ENCODE measurements at places on chromosomes 2 and 18.

DNA sequence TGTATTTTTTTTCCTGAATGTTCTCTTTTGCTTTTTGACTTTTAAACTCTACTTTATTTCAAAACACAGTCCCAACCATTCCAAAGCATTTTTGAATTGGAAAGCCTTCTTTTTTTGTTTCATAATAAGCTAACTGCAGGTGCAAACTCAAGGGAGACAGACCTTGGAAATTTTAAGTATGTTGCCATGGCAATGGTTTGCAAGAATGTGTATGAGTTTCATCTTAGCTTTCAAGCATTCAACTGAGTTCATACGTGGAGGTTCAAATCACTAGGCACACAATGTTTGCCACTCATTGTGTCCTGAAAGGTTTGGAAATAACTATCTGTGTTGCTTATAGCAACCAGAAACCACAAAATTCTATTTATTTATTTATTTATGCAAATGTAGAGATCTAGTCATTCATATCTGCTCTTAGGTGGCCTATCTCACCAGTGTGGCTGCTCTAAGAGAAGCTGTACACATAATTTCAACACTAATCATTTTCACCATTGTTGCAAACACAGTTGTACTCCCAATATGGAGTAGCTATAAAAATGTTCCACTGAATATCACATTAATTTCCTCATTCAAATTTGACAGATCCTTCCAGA lies 805.7 kb upstream of the FSHR start:
- no peak overlapping the region for H3K27ac ChIP-seq
- no peaks in the 10 kb centered on the region for H3K27me3 ChIP-seq
- H3K4me3 ChIP-seq = no peak overlapping the region
- no peaks in the 10 kb centered on the region for H3K4me1 ChIP-seq

DNA sequence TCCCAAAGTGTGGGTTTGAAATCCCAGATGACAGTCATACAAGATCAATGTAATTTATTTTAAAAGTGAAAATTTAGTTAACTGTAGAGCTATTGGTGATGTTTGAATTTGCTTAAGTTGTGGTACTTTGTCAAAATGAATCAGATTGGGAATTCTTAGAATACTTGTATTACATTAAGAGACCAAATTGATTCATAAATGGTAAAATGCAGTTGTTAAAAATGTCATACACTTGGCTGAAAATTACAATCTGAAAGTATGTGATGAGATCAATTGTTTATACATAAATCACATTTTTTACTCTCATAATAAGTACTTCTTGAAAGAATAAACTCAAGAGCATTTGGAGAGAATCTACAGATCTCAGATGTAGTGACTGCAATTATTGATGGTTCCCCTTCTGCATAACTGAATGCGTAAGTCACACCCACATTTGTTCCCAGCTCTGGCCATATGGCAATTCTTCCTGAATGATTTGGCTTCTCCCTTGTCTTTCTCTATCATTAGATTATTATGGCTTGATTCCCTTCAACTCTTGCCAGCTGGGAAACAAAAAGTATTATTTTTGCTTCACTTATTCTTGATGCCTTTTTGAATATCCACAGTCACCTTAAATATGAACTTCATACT lies 558.5 kb downstream of the CPS1 start:
- no peaks in the 10 kb centered on the region for H3K4me1 ChIP-seq
- no peak for DNase-seq
- no peak overlapping the region for H3K4me3 ChIP-seq
- no peaks in the 10 kb centered on the region for H3K27me3 ChIP-seq
- no peak overlapping the region for H3K27ac ChIP-seq

- H3K36me3 ChIP-seq = no peaks in the 10 kb centered on the region
- no peaks in the 10 kb centered on the region for H3K27me3 ChIP-seq
- DNase-seq = no peak
Observed at GRCh38 chr2:239737144-239737463, 288.0 kb downstream of the NDUFA10 start.

DNA sequence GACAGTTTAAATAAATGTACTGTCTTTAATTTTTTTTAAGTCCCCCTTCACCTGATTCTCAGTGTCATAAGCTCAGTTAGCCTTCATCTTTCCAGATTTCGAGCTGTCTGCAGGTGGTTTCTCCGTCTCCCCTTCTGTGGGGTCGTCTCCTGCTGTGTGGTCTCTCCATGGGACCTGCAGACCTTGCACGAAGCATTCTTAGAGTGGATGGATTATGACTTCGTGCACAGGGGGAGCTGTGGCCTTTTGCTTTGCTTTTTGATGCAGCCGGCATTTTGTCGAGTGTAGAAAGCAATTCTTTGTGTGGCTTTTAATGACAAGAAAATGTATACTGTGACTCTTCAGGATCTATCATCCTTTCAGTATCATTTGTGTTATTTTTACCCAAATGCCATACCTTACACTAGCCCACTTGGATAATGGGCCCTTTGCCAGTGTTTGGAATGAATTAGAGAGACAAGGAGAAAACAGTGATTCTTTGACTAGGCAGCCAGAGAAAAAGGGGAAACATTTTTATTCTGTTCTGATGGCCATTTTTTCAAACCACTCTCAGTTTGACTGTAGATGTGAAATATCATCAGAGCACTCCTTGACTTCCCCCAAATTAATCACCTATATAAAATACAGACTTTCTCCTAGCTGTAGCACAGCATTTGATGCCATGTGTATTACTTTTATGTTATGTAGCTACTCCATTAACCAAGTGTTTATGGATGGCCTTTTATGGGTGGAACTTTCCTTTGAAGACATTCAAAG lies 54.3 kb downstream of the ITGA6 start:
- no peak for DNase-seq
- H3K36me3 ChIP-seq = no peaks in the 10 kb centered on the region
- no peaks in the 10 kb centered on the region for H3K27me3 ChIP-seq
- no peaks in the 10 kb centered on the region for H3K4me1 ChIP-seq

GRCh38 chr2:217639481-217639880 lies 363.3 kb downstream of the TNS1 start:
- no peak for DNase-seq
- no peak overlapping the region for H3K27ac ChIP-seq
- H3K27me3 ChIP-seq = no peaks in the 10 kb centered on the region
- H3K4me3 ChIP-seq = no peak overlapping the region
- H3K36me3 ChIP-seq = no peaks in the 10 kb centered on the region

- H3K27ac ChIP-seq = peak overlapping the region; percentile 93
- DNase-seq = peak; percentile 55
- peaks cover 91% of the 10 kb centered on the region for H3K4me1 ChIP-seq
- peak overlapping the region; percentile 56 for H3K4me3 ChIP-seq
Observed at GRCh38 chr2:54569745-54570301, 113.7 kb downstream of the SPTBN1 start.

GRCh38 chr18:11336241-11336640 lies 186.9 kb upstream of the PIEZO2 start:
- no peaks in the 10 kb centered on the region for H3K4me1 ChIP-seq
- DNase-seq = no peak
- no peaks in the 10 kb centered on the region for H3K27me3 ChIP-seq
- H3K27ac ChIP-seq = no peak overlapping the region
- H3K36me3 ChIP-seq = no peaks in the 10 kb centered on the region

DNA sequence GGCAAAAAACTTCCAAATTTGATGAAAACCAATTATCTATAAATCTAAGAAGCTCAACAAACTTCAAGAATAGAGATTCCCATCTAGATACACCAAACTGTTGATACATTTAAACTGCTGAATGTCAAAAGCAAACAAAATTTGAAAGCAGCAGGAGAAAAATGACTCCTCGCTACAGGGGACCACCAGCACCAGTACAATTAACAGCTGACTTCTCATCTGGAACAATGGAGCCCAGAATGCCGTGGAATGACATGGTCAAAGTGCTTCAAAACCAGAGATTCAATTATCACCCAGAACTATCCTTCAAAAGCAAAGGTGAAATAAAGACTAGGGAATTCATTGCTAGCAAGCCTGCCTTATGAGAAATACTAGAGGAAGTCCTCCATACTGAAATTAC lies 11.6 kb downstream of the SRSF7 start:
- no peaks in the 10 kb centered on the region for H3K27me3 ChIP-seq
- no peaks in the 10 kb centered on the region for H3K4me1 ChIP-seq
- no peak overlapping the region for H3K4me3 ChIP-seq
- no peak overlapping the region for H3K27ac ChIP-seq

- H3K27me3 ChIP-seq = no peaks in the 10 kb centered on the region
- no peaks in the 10 kb centered on the region for H3K4me1 ChIP-seq
- no peak overlapping the region for H3K4me3 ChIP-seq
- no peaks in the 10 kb centered on the region for H3K36me3 ChIP-seq
Observed at GRCh38 chr2:8259106-8259840, 422.6 kb upstream of the ID2 start.

GRCh38 chr2:167550448-167550847 lies 662.2 kb downstream of the XIRP2 start:
- H3K27me3 ChIP-seq = no peaks in the 10 kb centered on the region
- no peak overlapping the region for H3K27ac ChIP-seq
- no peak overlapping the region for H3K4me3 ChIP-seq

GRCh38 chr18:55566456-55566935 lies 21.5 kb downstream of the TCF4 start:
- no peak for DNase-seq
- no peaks in the 10 kb centered on the region for H3K4me1 ChIP-seq
- no peaks in the 10 kb centered on the region for H3K27me3 ChIP-seq
- no peak overlapping the region for H3K27ac ChIP-seq

DNA sequence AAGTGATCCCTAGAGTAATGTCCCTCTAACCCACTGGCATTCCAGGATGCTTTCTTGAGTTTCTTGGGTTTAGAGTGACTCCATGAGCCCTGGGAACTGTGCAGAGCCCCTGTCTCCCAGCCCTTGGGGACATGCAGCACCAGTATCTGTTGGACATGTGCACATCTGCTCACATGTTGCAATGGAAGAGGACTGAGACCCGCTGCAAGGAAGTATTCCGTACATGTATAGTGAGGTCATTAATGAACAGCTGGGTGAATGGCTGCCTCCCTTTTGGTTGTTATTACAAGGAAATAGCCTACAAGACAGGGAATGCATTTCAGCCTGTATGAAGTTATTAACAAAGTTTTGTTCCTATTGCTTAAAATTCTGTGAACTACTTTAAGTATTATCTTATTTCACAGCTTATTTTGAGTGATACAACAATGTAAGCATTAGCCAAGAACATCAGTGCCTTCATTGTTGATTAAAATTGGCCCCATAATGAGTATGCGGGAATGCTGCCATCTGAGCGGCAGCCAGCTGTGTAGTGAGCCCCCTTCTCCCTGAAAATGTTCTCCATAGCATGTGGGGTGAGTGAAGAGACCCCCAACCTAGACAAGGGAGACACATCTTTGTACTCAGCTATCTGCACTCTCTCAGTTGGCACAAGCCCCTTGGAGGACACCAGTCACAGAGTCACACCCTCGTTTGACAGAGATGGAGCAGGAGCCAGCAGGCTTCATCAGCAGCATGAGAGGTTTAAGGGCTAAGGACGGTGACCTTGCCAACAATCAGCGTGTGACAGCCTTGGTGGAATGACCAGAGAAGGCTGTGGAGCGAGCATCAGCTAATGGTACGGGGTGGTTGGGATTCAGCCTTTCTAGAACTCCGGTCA lies 87.4 kb downstream of the FAM210A start:
- H3K27me3 ChIP-seq = no peaks in the 10 kb centered on the region
- H3K27ac ChIP-seq = no peak overlapping the region
- H3K4me1 ChIP-seq = no peaks in the 10 kb centered on the region
- DNase-seq = no peak
- no peak overlapping the region for H3K4me3 ChIP-seq
- H3K36me3 ChIP-seq = no peaks in the 10 kb centered on the region

DNA sequence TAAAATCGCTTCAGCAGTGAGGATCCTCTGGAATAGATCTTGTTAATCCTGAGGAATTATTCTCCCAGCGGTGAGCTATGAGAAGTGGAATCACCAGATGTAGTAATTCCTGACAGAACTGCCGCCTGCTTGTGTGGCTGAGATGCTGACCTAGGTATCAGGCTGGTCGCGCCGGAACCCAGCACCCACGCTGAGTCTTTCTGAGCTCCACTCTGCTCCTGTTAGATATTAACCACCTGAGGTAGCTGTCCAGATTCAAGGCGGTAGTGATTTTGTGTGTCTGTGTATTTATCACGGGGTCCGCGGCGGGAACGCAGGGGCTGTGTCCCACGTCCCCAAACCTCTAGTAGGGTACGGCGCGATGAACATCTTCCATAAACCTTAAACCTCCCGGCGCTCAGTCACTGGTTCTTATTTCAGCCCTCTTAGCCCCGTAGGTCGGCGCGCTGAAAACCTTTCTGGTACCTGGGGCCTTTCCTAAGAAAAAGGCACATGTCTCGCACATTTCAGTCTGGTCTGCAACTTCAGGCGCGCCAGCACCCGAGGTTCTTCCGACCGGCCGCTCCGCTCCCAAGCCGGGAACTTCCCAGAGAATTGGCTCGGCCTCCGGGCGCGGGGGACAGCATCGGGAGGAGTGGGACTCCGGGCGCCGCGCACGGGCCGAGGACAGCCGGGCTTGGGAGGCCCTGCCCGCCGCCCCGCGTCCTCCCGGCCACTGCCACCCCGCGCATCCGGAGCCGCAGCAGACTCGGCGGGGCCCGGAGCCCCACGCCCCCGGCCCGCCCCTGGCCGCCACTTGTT lies 542 bp upstream of the CNNM3 start:
- H3K27me3 ChIP-seq = no peaks in the 10 kb centered on the region
- H3K4me1 ChIP-seq = peaks cover 34% of the 10 kb centered on the region
- peak overlapping the region; percentile 19 for H3K27ac ChIP-seq
- H3K36me3 ChIP-seq = peaks cover 18% of the 10 kb centered on the region
- DNase-seq = no peak
- H3K4me3 ChIP-seq = peak overlapping the region; percentile 95

DNA sequence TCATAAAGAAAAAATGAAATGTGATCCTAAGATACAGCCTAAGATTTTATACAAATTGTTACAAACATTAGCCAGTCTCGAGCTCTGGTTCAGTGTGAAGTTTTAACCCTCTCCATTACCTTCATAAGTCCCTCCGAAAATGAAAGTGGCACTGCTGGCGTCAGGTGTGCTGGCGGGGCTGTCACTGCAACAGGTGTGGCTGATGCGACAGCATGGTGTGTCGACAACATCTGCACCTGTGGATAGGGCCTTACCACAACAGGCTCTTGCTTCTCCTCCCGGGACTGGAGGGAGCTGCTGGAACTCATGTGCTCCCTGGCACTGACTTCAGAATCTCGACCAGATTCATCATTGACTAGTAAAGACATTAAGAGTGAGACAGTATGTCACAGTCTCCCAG lies 10.3 kb downstream of the SAP130 start:
- H3K36me3 ChIP-seq = peaks cover 19% of the 10 kb centered on the region
- H3K27ac ChIP-seq = no peak overlapping the region
- H3K4me3 ChIP-seq = no peak overlapping the region
- no peaks in the 10 kb centered on the region for H3K4me1 ChIP-seq
- H3K27me3 ChIP-seq = no peaks in the 10 kb centered on the region

GRCh38 chr2:123073371-123073770 lies 951.7 kb upstream of the CNTNAP5 start:
- no peak overlapping the region for H3K27ac ChIP-seq
- H3K27me3 ChIP-seq = no peaks in the 10 kb centered on the region
- H3K4me1 ChIP-seq = no peaks in the 10 kb centered on the region
- H3K36me3 ChIP-seq = no peaks in the 10 kb centered on the region

GRCh38 chr2:158458617-158458920 lies 1.8 kb downstream of the PKP4 start:
- H3K4me3 ChIP-seq = no peak overlapping the region
- peaks cover 19% of the 10 kb centered on the region for H3K27me3 ChIP-seq
- no peak for DNase-seq
- peaks cover 12% of the 10 kb centered on the region for H3K4me1 ChIP-seq
- H3K27ac ChIP-seq = no peak overlapping the region

GRCh38 chr2:109021895-109022300 lies 32.9 kb upstream of the EDAR start:
- no peak overlapping the region for H3K27ac ChIP-seq
- H3K4me3 ChIP-seq = no peak overlapping the region
- H3K4me1 ChIP-seq = no peaks in the 10 kb centered on the region

- H3K4me3 ChIP-seq = no peak overlapping the region
- no peaks in the 10 kb centered on the region for H3K4me1 ChIP-seq
- DNase-seq = no peak
- no peaks in the 10 kb centered on the region for H3K27me3 ChIP-seq
- no peak overlapping the region for H3K27ac ChIP-seq
Observed at GRCh38 chr18:79531386-79531785, 135.7 kb downstream of the NFATC1 start.

Data from B cell (primary cell).